Stimulated activated CD8-positive, alpha-beta memory T cell treated with anti-CD3 and anti-CD28 coated beads, Interleukin-12 subunit alpha, Interleukin-12 subunit beta, amount 100 ng/mL, for 4 hours (primary cell): ENCODE measurements at places on chromosomes 7 and 10.

- DNase-seq = peak; percentile 43
These were observed 3.7 kb downstream of the NRP1 start for GRCh38 chr10:33330543-33331378.

DNA sequence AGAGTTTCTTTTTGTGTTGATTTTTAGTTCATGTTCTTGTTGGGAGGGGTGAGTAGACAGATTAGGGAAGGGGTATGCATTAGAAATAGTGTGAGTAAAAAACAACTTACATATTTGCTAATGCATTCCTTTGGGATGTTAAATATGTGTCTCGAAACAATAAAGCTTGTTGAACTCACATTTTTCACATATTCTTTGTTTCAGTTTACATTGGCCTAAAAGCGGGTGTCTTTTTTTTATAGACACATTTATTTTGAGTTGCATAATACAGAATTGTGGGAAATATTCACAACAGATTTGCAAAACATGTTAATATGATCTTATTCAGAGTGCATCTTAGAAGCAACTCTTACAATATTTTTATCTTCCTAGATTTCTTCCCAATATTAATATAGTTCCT is 337.5 kb upstream of the CNTNAP2 start:
- DNase-seq = no peak

DNA sequence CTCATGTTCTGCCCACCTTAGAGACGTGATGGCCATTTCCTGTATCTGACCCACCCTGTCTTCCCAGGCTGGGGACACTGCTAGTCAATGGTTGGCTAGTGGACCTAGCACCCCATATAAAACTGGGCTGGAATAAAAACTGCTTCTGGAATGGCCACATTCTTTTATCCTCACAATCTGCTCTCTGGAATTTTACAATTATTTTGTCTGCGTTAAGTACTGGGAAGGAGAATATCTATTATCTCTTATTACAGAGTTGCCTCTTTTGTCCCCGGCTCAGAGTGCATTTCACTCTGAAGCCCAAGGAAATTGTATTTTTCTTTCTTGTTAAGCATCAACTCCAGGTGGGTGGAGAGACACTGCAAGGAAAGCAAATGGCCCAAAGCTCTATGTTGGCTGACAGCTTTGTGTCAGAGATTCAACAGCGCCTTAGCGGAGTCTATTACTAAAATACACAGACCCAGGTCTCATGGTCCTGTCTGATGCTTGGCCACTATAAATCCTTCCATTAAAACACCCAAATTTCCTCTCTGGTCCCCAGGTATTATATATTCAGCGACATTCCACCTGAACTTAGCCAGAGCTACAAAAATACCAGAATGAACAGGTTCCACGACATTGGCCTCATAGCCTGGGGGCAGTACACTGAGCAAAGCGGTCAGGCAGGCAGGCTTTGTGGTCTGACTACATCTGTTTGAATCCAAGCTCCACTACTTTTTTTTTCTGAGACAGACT is 121.7 kb downstream of the PRPF18 start:
- no peak for DNase-seq

GRCh38 chr7:128740996-128741395 is 1.8 kb downstream of the CALU start:
- no peak for DNase-seq

- DNase-seq = no peak
These were observed 676 bp upstream of the GPR146 start for GRCh38 chr7:1043552-1044188.

DNA sequence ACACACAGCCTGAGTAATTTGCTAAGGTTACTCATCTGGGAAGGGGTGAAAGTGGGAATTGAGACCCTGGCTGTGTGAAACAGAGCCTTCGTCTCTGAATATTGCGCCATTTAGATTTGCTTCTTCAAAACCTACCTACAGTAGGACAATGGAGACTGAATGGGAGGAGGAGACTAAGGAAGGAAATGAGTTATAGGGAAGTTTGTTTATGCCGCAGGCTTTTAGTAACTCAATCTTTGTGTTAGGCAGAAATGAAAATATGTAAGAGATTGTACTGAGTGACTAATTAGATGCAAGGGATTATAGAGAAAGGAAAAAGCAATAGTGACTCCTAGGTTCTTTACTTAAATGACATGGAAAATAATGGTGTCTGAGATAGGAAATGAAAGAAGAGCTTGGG is 80.2 kb downstream of the KCND2 start:
- DNase-seq = no peak

- no peak for DNase-seq
These were observed 105.5 kb upstream of the TBX20 start for GRCh38 chr7:35359423-35359822.

DNA sequence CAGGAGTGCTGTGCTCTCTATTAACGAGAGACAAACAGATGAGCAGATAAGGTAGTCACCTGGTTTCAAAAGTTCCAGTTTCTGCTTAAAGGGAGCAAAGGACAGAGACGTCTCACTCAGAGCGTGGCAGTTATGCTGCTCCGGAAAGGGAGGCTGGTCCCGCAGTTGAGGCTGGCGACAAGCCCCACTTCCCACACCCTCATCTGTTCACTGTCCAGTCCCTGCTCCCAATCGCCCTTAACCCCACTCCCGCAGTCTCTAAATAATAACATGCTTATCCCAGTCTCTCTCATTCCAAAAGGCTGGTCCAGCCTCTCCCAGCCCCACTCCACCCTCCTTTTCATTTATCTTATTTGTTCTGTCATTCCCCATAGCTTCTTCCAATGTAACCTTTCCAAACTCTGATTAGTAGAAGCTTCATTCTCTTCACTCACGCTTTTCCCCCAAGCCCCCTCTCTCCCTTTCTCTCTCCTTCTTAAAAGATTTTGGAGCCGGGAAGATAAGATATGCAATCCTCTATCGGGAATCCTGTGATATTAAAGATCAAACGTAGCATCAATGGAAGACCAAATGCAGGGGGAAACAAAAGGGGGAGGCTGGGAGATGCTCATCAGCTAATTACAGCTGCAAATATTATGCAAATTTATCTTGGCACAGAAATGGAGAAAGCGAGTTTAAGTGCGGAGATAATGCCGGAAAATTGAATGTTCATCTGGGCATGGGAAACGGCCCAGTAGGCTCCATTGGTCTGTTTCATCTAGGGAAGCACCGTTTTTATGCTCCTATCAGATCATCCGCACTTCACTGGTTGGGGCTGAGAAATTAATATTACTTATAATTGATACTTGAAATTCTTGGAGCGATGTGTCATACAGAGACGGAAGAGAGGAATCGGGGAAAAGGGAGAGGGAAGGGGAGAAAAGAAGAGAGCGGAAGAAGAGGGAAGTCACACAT is 16.3 kb upstream of the GATA3 start:
- no peak for DNase-seq

DNA sequence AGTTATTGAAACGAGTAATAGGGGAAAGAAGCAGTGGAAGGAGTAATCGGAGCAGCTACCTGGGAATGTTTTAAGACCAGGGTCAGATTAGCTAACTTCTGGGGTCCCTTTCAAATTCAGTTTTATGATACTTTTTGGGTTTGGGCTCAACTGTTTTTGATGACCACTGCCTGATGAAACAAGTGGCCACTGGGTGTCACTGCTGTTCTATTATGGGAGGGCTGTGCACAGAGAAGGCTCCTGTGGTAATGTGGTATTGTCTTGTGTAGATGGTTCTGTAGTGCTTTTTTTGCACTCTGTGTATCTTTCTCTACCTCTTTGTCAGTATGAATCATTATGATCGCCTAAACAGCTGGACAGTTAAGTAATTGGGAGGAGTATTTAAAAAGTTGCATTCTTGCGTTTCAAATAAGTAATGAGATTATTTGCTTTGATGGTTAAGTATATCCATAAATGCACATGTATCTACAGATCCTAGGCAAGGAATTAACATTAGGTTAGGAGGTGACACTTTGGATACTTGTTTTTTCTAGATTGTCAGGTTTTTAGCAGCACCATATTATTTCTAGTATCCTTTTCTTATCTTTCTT is 128.4 kb downstream of the ABCA13 start:
- no peak for DNase-seq

DNA sequence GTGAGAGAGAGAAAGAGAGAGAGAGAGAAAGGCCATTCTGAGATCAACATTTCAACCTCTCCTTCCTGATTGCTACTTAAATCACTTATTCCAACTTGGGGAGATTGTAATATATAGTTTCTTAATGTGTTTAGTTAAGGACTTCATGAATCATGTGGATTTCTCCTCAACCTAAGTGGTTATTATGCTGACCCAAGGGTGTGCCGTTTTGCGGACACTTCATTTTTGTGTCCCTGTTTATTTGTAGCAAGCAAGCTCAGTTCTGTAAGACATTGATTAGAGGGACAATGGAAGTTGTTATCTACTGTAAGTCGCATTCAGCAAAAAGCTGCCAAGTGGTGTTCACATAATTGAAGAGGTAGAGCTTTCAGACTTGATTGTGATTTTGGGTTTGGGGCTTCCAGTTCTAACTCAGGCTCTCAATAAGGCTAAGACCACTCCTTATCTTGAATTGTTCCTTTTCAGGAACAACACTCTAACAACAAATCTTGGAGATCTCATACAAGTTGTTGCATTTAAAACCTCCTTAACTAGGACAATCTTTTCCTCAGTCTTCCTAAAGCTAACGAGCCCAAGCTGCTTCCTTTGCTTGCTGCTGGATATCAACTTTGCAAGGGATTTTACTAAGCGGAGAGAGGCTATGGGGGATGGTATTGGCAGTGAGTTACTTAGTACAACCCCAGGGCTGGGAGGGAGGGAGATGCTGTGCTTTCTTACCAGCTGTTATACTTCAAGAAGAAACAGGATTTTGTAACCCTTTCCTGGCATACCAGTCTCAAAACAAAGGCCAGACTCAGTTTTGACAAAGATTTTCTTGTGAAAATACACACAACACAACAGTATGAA is 19.8 kb upstream of the COL1A2 start:
- no peak for DNase-seq

DNA sequence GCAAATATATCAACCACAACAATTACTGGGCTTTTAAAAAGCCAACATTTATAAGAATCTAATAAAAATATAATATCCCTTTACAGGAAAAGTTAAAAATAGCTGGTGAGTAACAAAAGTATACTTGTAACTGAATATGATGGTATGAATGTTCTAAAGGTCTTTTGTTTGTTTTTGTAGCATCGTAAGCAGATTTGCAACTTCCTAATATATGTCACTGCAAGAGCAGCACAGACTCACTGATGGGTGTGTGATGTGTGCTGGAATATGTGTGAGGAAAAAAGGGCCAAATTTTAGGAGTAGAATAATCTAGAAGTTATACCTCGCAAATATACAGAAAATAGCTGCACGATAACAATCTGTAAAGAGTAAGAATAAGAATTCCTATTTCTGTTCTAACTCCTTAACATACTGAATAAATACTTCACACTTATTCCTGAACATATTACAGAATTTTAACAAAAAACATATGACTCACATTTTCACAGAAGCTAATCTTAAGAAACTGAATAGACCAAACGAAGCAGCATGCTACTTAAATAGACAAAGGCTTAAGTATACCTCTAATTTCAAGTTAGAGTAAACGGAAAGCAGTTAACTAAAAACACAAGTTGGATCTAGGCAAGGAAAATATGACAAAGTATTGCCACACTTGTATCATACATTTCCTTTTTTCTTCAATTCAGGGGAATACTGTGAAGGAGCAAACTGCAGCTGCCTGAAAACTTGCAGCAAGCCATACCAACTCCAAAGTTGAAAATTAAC is 9.6 kb downstream of the ETV1 start:
- no peak for DNase-seq

GRCh38 chr10:71239946-71240795 is 27.8 kb downstream of the UNC5B start:
- no peak for DNase-seq

DNA sequence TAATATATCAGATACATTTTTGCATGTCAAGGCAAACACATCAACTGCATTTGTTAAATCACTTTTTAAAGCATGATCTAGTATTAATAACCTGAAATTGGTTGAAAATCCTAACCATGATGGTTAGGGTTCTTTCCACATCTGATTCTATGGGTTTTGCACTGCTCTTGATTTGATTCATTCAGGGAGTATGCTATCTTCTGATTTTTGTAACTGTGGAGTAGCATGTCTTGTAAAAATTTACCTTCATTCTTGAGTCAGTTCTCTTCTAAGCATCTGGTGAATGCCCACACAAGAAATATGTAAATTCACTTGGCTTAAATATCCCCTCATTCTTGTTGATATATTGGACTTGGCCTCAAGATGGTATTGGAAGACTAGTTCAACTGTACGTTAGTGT is 178.7 kb downstream of the KLF6 start:
- no peak for DNase-seq

GRCh38 chr10:9625304-9625703 is 1392.4 kb upstream of the CELF2 start:
- no peak for DNase-seq

- DNase-seq = peak; percentile 42
These were observed 200.3 kb downstream of the PRPF18 start for GRCh38 chr10:13787015-13787421.

- no peak for DNase-seq
These were observed 230.6 kb upstream of the PLXNA4 start for GRCh38 chr7:132806834-132807233.
